ENCODE measurements at places on chromosomes 4 and X. TPM values are rescaled to one million over a fixed set of nuclear protein-coding genes. Genes with fewer than 3 reads are reported as not detected.

The ZDHHC9 gene
- total RNA-seq, result 31.6 TPM

The SHROOM3 gene
- total RNA-seq, result 45.1 TPM

The FMR1NB gene
- not detected for total RNA-seq

The TAF1 gene
- total RNA-seq, result 15.1 TPM

The GPRASP3 gene
- 9.5 TPM for total RNA-seq

The MAGEA1 gene
- total RNA-seq, result not detected

The CXCL10 gene
- 0.34 TPM for total RNA-seq

The FRMD7 gene
- not detected for total RNA-seq

The ADGRL3 gene
- 2.5 TPM for total RNA-seq

The KIAA1210 gene
- total RNA-seq, result not detected

The ZNF718 gene
- 13.9 TPM for total RNA-seq

The PDE6B gene
- total RNA-seq, result 19.7 TPM

The RPS6KA6 gene
- 5.0 TPM for total RNA-seq

The HDX gene
- total RNA-seq, result 5.6 TPM

The PAGE2 gene
- total RNA-seq, result not detected

All from kidney epithelial cell (primary cell).